ENCODE measurements at places on chromosomes 7 and 10.

DNA sequence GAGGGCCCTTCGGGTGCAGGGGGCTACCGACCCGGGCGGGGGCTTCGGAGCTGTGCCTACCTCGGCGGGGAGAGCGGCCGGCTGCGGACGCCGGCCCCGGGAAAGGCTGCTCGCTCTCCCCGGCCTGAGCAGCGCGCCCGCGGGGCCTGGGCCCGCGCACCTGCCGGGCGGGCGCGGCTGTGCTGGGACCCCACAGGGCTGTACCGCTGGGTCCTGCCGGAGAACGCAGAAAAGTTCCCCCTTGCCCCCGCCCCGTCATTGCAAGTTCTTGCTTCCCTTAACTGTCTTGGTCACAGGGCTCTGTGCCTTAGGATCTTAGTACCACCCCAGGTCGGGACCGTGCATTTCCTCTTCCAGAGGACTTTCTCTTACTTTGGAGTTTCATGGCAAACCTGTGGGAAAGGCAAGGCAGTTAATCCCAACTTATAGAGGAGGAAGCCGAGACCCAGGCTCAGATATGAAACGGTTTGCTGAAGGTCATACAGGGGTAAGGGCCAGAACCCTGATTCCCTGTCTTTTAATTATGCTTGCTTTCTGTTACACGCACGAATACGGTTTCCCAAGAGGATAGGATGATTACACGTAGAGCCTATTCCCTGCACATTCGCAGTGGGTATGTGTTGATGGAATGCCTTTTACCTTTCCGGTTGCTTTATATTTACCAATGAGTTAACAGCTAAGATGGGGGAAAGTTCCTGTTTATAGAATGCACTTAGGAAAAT, 652 bp downstream of the PCGF5 start:
- DNase-seq: no peak

- DNase-seq: no peak
These were observed 31.6 kb downstream of the RBM33 start for GRCh38 chr7:155676052-155676451.

DNA sequence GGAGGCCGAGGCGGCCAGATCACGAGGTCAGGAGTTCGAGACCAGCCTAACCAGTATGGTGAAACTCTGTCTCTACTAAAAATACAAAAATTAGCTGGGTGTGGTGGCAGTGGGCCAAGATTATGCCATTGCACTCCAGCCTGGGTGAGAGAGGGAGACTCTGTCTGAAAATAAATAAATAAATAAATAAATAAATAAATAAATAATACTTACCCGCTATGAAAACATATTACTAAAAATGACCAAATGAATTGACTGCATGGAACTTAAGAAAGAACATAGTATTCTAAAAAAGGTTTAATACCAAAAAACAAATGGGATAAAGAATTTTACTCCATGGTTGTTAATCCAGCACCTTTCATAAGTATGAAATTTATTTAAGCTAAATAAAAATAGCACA, 305.0 kb downstream of the GATA3 start:
- no peak for DNase-seq

DNA sequence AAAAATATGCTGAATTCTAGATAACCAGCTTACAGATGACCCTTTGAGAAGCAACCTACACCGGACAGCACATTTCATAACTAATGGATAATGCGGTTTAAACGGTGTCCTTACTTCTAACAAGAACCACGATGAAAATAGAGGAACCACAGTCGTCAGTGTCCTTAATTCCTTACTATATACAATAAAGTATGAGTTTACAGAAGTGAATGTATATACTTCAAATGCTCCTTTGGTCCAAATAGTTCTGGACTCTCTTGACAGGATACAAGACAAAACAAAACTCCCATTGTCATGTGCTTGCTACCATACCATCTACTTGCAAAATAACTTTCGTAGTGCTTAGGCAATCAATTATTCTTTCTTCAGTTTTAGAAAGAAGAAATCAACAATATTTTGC, 2.4 kb downstream of the NAMPT start:
- no peak for DNase-seq

GRCh38 chr10:123553810-123554430, 112.2 kb upstream of the GPR26 start:
- no peak for DNase-seq

GRCh38 chr10:91002656-91003055, 81.8 kb upstream of the ANKRD1 start:
- DNase-seq: no peak

- no peak for DNase-seq
These were observed 265.6 kb downstream of the GFRA1 start for GRCh38 chr10:116007256-116007891.

- DNase-seq: no peak
These were observed 1174.6 kb upstream of the LRRTM3 start for GRCh38 chr10:65751218-65751617.

All from esophagus squamous epithelium (tissue), 5 donors.